ENCODE measurements at places on chromosomes 11 and 22. TPM values are rescaled to one million over a fixed set of nuclear protein-coding genes. Genes with fewer than 3 reads are reported as not detected.

GRCh38 chr11:10674440-10674855 is 19.1 kb downstream of the IRAG1 start:
- no peaks in the 10 kb centered on the region for H3K4me1 ChIP-seq
- no peak overlapping the region for H3K27ac ChIP-seq

GRCh38 chr11:45366619-45367190 is 80.6 kb upstream of the SYT13 start:
- no peaks in the 10 kb centered on the region for H3K4me1 ChIP-seq
- no peak for DNase-seq
- no peaks in the 10 kb centered on the region for H3K36me3 ChIP-seq
- H3K4me3 ChIP-seq = no peak overlapping the region
- H3K27me3 ChIP-seq = peaks cover 17% of the 10 kb centered on the region

- H3K4me1 ChIP-seq = no peaks in the 10 kb centered on the region
- no peak overlapping the region for H3K4me3 ChIP-seq
- no peaks in the 10 kb centered on the region for H3K36me3 ChIP-seq
- peaks cover 2% of the 10 kb centered on the region for H3K27me3 ChIP-seq
- no peak for DNase-seq
- no peak overlapping the region for H3K27ac ChIP-seq
Measured at GRCh38 chr22:17387356-17387755, 18.1 kb downstream of the CECR2 start.

GRCh38 chr11:134050541-134051383 is 18.1 kb upstream of the JAM3 start:
- H3K27me3 ChIP-seq = no peaks in the 10 kb centered on the region
- H3K36me3 ChIP-seq = no peaks in the 10 kb centered on the region
- peak; percentile 83 for DNase-seq
- H3K4me1 ChIP-seq = peaks cover 23% of the 10 kb centered on the region
- H3K27ac ChIP-seq = no peak overlapping the region

Gene MISFA
- total RNA-seq = 1.4 TPM
